ENCODE measurements at places on chromosomes 12 and 14.

GRCh38 chr12:42981379-42981778 is 391.8 kb upstream of the PRICKLE1 start:
- DNase-seq: no peak

DNA sequence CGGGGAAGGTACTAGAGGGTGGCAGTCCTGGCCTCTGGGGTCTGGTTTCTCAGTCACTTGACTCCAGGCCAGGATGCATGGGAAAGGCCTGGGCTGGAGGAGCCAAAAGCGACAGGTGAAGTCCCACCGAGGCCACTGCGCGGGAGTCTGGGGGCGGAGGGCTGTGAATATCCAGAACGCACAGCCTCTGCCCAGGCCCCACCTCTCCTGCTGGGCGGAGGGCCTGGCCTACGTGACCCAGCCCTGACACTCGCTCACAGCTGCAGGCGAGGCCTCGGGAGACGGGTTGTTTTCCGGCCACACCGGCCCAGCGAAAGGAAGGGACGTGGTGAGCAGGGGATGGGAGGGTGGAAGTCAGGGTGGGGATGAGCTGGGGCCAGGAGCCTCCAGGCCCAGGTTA is 91.2 kb downstream of the RFLNA start:
- DNase-seq: no peak

DNA sequence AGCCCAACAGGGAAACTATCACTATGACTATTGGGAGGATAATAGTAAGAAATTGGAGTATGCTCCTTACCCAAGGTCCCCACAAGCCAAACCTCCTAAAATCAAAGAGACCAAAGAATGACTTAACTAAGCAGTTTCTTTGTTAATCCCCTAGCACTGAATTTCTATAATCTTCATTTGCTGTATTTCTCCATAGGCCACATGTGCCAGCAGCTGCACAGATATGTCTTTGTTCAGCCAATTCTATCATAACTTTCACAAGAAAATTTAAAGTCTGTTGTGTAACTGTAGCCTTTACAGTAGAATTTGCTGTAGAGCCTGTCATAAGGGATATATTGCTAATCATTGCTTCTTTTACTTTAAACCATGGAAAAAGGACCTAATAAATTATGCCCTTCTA is 104.0 kb downstream of the RIN3 start:
- DNase-seq: no peak

GRCh38 chr14:60002819-60003492 is 83.0 kb downstream of the LRRC9 start:
- DNase-seq: no peak

GRCh38 chr14:55448141-55448614 is 7.8 kb upstream of the TBPL2 start:
- peak; percentile 73 for DNase-seq

GRCh38 chr12:52291267-52291935 is at the start of gene KRT81:
Gene KRT81 (minus strand): TSS chr12:52291534. CDS start chr12:52291465, 69 bp downstream.
- DNase-seq: no peak

DNA sequence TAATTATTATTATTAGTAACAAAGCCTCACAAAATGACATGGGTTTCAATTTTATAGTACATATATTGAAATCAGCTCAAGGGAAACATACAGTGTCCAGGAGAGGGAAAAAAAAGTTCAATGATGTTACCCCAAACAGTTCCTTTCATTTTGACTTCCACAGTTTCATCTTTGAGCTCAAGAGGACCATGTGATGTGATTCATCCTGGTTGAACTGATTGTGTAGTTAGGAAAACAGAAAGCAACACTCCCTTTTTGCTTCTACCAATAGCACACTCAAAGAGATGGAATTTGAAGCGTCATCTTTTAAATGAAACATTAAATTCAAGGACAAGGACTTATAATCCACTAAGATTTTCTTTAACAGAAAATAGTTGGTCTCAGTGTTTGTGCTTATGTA is 461.0 kb downstream of the FOXG1 start:
- DNase-seq: no peak

DNA sequence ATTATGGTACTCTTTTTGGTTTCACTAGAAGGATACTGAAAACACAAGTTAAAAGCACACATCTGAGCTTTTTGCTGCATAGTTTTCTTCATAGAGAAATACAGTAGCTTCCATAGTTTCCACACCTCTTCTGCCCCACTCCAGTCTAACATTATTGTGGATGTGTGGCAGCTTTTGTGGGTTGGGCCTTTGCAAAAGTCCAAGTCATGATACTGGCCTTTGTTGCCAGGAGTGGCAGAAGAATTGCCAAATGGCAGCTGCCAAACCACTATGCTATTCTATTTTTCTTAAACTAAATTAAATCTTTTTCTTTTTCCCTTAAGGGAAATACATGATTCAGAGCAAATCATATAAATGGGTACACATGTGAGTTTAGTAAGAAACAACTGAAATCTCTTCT is 114.8 kb downstream of the PLEKHA5 start:
- no peak for DNase-seq

DNA sequence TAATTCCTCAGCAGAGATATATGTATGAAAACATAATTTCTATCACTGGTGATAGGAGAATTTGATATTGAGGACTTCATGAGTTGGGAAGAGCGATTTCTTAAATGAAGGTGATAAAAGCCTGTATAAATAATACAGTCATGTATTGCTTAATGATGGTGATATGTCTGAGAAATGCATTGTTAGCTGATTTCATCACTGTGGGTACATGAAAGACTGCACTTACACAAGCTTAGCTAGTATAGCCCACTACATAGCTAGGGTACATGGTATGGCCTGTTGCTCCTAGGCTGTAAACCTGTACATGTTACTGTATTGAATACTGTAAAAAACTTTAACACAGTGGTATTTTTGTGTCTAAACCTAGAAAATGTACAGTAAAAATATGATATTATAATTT is 63.4 kb downstream of the ANO4 start:
- no peak for DNase-seq

GRCh38 chr14:72638021-72638420 is 255.9 kb downstream of the DPF3 start:
- DNase-seq: peak; percentile 78

- DNase-seq: no peak
Measured at GRCh38 chr12:115118177-115118724, 434.3 kb upstream of the TBX3 start.

DNA sequence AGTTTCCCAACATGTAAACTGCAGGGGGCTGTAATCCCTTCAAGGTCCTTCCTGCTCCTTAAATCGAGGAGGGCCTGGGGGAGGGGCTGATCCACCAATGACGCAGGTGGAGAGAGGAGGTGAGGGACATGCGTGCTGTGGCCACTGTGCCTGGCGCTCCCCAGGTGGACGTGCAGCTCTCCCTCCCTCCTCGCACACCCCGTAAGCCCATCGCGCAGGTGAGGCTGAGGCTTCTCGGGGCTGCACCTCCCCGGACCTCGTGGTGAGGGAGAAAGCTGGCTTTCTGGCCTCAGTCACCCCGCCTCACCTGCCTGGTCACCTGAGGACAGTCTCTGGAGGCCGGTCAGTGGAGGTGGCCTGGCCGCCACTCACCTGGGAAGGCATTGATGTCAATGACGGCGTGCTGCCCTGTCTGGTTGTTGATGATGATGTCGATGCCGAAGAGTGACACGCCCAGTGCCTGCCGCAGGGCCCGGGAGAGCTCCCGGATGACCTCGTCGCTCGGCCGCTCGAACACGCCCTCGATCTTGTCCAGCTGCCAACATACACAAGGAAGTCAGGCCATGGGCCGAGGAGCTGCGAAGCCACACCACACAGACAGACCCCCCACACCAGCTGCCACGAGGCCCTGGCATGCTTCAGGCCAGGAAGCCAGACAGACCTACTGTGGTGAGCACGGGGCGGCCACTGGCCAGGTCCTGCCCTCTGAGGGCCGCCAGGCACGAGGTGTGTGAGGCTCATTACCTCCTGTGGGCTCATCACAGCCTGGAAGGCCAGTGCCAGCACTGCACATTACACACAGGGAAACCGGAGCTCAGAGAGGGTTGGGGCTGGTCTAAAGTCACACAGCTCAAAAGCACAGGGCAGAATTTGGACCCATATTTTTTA is 23.3 kb downstream of the CHGA start:
- peak; percentile 5 for DNase-seq

DNA sequence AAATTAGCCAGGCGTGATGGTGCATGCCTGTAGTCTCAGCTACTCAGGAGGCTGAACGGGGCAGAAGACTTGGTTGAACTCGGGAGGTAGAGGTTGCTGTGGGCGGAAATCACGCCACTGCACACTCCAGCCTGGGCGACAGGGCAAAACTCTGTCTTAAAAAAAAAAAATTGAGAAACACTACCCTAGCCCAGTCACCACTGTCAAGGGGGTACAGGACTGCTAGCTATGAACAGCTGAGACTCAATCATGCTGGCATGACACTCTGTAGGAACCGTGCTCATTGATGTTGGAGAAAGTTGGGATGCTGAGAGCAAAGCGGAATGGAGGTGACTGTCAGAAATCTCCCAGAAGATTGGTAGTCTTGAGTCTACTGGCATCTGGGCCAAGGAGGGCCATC is 58.2 kb upstream of the STON2 start:
- DNase-seq: no peak

DNA sequence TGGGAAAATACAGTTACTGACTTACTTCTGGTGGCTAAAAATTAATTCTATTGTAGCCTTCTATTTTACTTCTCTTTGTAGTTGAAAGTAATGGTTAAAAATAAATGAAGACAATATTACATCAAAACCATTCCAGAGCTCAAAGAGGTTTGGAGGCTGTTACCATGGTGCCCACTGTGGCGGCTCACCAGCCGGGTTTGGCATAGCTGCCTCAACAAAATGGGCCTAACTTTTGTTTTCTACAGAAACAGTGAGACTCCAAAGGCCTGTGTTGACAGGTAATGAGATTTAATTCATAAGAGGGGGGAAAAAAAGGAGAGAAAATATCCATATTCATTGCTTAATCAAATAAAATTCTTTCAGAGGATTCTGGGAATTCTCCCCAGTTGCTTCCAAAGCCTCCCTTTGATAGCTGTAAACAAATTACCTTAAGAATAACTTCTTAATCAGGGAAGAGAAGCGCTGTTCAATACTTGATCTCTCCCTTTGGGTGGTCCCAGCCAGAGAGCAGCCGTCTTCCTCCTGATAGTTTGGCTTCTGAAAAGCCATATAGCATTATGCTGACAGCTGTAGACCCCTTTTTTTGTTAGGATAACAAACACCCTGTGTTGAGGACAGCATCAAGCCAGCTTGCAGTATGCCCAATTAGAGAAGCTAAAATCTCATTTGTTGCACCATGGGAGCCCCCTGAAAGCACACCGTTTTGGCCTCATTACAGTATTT is 266.8 kb downstream of the NEDD1 start:
- no peak for DNase-seq

DNA sequence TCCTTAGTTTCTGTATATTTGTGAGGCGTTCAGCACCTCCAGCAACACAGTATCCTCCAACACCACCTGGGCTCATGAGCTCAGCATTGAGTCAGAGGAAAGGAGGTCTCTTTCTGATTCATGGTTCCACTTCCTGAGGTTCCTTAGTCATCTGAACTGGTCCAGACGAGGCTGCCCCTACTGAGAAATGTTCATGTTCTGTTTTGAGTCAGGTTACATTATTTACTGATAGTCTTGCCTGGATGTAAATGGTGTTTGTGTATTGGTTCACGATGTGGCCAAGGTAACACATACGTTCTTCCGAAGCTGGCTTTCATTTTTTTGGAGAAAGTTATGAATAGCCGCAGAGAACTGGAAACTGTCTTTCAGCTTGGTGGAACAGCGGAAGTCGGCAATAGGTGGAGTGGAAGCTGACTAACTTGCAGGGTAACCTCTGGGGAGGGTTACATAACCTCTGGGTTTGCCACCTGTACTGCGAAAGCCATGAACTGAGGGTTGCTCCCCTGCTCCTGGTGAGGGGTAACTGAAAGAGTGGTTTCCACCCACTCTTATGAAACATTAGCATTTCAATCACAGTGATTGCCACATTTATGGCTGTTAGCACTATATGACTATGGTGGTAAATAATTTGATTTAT is 42.2 kb upstream of the MANSC4 start:
- DNase-seq: peak; percentile 12

DNA sequence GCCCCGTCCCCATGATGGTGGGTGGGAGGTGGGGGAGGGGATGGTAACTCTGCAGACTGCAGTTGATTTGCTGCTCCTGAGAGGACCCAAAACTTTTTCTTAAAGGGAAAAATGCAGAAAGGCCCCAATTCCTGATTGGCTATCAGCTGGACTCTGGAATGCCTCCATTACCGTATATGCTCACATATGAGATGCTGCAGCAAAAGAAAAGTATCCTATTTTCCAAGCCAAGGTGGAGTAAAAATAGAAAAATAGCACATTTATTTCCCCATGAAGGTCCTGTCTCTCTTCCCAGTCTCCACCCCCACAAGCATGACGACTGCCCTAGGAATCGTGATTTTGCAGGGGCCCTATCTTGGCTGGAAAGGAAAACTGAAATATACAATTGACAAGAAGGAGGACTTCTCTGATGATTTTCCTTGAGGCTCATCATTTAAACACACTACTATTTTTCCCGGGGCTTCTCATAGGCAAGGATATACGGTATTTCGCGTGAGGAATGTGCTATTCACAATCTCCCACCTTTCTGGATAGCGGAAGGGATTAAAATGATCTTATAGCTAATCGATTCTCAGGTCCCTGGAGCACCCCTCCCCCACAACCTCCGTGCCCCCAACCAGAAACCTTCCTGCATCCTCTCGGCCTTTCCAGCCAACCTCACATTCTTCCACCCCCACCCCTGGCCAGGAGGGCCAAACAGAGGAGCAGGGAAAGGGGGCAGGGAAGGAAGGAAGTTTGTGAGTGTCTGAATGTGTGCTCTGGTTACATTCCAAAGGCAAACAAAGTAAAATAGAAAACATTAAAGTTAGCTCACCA is 138.9 kb upstream of the CCND2 start:
- DNase-seq: no peak

DNA sequence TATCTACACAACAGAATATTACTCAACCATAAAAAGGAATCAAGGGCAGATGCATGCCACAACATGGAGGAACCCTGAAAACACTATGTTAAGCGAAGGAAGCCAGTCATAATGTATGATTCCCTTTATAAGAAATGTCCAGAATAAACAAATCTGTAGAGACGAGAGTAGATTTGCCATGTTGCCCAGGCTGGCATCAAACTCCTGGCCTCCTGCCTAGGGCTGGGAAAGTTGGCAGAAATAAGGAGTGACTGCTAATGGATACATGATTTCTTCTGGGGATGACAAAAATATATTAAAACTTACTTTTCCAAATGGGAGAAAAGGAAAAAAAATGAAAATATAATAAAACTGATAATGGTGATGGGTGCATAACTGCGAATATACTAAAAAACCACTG is 10.9 kb downstream of the CLIP1 start:
- DNase-seq: no peak

- no peak for DNase-seq
Measured at GRCh38 chr12:107386569-107386968, 293.2 kb upstream of the CRY1 start.
